ENCODE measurements at places on chromosomes 7 and 10.

DNA sequence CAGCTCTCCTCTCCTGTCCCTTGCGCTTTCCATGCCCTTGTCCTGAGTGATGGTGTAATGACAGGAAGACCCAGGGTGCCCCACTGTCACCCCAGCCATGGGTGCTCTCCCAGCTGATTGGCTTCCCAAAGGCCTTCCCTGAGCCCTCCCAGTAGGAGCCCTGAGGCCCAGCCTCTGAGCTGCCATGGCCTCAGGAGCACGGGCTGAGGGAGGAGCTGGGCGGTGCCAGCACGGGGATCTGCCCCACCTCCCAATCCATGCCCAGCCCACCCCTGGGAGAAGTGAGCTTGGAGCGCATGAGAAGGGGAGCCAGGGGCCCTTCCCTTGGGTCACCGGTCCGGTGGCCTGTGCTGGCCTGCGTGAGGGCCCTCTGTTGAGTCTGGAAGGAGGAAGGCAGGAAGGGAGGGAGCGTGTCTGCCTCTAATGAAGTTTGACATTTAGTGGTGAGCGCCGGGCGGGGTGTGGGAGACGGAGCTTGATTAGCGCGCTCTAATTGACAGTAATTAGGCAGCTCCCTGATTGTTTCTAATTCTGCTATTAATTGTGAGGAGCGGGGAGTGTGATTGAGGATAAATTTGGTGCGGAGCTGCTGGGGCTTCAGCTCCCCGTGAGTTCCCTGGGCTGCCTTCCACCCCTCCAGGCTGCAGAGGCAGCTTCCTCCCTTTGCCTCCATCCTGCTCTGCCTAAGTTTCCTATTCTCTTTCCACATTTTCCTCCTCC lies 28.3 kb downstream of the GBX1 start:
- DNase-seq: no peak

DNA sequence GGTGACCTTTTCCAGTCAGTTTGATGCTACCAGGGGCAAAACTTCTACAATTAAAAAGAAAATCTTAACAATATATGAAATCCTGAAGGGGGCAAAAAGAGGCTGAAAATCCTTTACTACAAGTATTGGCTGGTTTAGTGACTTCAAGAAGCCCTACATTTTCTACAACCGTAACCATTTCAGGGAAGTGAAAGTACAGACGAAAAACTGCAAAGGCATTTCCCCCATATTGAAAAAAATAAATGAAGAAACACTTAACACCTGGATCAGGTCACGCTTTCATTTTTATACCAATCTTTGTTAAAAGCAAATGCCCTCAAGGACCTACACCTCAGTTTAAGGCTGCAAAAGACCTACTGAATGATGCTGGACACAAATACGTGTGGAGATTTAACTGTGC lies 38.6 kb downstream of the IL6 start:
- no peak for DNase-seq

DNA sequence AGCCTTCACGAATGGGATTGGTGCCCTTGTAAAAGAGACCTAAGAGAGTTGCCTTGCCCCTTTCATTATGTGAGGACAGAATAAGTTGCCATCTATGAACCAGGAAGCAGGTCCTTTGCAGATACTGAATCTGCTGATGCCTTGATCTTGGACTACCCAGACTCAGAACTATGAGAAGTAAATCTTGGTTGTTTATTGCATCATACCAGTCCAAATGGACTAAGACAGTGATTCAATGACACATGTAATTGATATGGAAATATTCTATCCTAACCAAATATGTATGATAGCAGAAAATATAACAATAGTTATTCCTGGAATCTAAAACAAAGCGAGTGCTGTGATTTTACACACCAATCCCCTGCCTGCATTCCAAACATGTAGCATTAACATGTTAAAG lies 17.0 kb upstream of the LYZL1 start:
- DNase-seq: no peak

DNA sequence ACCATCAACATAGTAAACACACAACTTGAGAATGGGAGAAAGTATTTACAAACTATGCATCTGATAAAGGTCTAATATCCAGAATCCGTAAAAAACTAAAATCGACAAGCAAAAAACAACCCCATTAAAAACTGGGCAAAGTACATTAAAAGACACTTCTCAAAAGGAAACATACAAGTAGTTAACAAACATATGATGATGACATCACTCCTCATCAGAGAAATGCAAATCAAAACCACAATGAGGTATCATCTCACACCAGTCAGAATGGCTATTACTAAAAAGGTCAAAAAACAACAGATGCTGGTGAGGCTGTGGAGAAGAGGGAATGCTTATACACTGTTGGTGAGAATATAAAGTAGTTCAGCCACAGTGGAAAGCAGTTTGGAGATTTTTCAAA lies 125.1 kb downstream of the TFPI2 start:
- no peak for DNase-seq

DNA sequence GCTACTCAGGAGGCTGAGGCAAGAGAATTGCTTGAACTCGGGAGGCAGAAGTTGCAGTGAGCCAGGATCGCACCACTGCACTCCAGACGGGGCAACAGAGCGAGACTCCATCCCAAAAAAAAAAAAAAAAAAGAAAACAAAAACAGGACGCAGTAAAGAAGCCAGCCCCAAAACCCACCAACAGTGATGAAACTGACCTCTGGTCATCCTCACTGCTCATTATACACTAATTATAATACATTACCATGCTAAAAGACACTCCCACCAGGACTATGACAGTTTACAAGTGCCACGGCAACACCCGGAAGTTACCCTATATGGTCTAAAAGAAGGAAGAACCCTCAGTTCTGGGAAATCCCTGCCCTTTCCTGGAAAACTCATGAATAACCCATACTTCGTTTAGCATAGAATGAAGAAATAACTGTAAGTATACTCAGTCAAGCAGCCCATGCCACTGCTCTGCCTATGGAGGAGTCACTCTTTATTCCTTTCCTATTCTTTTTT lies 40.0 kb upstream of the EIF4H start:
- DNase-seq: no peak

GRCh38 chr7:42606193-42606905 lies 305.5 kb downstream of the C7orf25 start:
- DNase-seq: no peak

DNA sequence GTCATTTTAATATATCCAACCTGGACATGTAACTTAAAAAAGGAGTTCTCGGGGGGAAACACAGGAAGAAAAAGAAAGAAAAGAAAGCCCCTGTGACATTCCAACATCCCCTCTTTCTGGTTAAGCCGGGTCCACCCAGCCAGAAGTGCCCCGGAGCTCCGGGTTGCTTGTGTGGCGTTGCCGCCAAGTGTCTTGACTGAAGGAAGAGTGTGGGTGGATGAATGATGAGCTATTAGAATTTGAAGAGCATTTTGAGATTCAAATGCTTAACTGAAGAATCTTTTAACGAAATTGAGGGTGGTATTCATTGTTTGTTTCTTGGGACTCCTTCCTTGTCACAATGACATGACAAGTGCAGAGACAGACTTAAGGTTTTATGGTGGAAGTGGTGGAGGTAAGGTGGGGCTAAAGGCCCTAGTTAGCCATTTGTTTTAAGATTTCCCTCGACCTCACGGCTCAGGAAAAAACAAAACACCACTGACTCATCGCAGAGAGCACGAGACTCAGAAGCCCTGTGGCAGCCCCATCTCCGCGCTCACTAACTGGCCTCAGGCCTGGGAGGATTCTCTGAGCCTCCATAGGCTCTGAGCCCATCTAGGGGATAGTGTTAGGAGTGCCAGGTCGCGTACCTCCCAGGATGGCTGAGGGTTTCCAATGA lies 1.8 kb upstream of the GLI3 start:
- DNase-seq: no peak

DNA sequence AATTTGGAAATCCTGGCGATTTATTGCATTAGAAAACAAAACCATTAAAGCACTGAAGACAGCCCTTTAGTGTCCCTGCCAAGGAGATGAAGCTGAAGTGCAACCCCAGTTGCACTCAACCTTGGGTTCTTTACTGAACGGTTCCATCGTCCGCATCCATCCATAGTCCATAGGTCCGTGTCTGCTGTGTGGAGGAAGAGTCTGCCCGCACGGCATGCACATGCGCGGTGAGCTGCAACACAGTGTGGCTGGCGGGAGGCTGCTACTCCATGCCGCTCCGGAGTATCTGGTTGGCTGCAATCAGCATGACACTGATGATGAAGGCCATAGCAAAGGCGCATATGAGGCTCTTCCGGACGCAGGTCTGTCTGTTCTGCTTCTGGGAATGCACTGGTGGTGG lies 624.6 kb downstream of the CALN1 start:
- no peak for DNase-seq

- no peak for DNase-seq
Observed at GRCh38 chr7:108204281-108204796, 74.2 kb upstream of the LAMB4 start.

- DNase-seq: no peak
Observed at GRCh38 chr7:124662937-124663336, 102.7 kb downstream of the GPR37 start.

- no peak for DNase-seq
Observed at GRCh38 chr10:4159173-4159572, 374.2 kb upstream of the KLF6 start.

DNA sequence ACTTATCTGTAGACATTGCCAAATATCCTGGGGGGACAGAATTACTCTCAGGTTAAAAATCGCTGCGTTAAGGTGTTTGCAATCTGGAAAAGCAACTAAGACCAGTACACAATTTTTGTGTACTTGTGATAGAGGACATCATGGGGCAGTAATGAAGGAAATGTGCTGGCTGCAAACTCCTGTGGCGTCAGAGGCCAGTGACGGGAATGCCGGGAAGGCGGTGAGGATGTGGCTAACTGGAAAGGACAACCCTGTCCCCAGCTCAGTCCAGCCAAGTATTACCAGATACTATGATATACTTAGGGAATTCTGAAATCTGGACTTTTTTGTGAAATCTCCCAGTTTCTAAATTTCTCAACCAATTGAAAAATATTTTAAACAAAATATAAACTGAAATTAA lies 103.1 kb upstream of the NANOS1 start:
- DNase-seq: no peak

GRCh38 chr10:22335173-22335933 lies 9.9 kb upstream of the SPAG6 start:
- DNase-seq: peak; percentile 65

- DNase-seq: no peak
Observed at GRCh38 chr10:124484031-124484430, 22.4 kb downstream of the LHPP start.

- DNase-seq: no peak
Observed at GRCh38 chr10:50326172-50326555, 74.8 kb upstream of the ASAH2 start.

DNA sequence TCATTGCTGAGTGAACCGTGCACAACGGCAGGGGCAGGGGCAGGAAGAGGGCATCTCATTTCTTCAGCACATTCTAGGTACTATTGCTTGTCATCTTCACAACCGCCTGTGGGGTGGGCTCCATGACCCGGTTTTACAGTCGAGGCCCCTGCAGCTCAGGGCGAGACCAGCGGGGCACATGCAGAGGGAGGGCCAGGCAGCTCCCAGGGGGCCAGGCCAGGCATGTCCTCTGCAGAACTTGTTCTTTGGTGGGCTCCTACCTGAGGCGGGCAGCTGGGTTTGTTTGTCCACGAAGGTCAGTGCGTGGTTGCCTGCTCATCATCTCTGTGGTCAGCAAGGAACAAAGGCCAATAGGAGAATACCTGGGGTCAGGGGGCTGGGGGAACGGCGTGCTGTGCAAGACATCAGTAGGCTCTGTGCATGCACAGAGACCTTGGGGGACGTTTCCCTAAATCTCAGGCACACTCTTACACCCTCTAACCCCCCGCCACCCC lies 75.1 kb upstream of the LEP start:
- no peak for DNase-seq

DNA sequence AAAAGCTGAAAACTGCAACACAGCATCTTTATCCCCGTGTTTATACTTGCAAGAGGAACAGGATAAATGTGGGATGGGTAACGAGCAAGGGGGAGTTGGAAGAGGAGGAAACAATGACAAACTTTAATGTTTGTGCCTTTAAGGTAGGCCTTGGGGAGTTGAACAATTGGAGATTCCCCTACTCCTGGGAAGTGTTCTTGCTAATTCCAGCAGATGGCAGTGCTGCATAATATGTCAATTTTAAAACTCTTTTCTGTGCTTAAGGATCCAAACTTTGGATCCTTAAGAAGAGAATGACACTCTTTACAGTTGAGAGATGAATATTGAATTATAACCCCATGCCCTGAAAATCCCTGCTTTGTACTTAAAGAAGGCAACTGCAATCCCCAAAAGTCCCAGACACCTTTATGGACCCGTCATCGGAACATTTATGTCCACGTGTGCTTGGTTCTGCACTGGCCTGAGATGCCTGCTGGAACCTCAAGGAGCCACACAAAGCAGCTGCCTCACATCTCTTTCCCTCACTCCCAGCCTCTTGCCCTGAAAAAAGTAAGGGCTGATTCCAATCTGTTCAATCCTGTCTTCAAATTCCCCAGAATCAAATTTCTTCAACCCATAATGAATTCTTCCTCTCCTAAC lies 12.0 kb downstream of the IFIT5 start:
- no peak for DNase-seq

- peak; percentile 61 for DNase-seq
Observed at GRCh38 chr10:44911081-44911540, at the start of gene TMEM72. TSS of gene TMEM72 (plus strand) at chr10:44911337. CDS start at chr10:44911513, 176 bp downstream.

GRCh38 chr10:103819493-103819892 lies 35.9 kb downstream of the SH3PXD2A start:
- no peak for DNase-seq

- no peak for DNase-seq
Observed at GRCh38 chr10:124285587-124286527, 132.9 kb downstream of the OAT start.

- no peak for DNase-seq
Observed at GRCh38 chr10:52436664-52437063, 122.6 kb downstream of the DKK1 start.

DNA sequence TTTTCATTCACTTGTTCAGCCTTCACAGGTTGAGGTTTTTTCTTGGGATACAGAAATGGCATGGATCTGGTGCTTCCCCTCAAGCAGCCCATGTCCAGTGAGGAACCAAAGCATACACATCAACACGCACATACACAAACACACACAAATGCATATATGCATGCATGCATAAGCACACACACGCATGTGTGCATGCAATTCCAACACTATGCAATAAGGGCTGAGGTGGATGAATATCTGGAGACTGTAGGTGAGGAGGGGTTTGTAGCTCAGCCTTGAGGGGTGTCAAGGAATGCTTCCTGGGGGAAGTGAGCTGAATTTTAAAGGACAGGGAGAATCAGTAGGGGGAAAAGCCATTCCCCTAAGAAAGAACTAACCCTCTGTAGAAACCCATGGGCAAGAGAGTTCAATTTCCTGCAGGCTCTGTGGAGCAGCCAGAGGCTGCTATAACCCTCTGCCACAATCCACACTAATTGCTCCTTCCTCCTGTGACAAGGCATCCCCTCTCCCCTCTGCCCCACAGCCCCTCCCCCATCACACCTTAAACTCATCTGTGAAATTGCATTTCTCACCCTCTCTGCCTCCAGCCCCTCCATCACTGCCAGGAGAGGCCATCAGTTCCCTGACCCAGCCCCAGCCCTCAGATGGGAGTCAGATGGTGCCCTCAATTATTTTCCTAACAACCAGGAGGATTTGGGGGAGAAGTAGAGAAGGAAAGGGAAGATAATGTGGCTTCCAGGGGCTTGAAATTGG lies 316.4 kb downstream of the RPS24 start:
- no peak for DNase-seq
